ENCODE measurements at places on chromosomes 2 and 18. TPM values are rescaled to one million over a fixed set of nuclear protein-coding genes. Genes with fewer than 3 reads are reported as not detected.

The EFHD1 gene
- 4.0 TPM for total RNA-seq

DNA sequence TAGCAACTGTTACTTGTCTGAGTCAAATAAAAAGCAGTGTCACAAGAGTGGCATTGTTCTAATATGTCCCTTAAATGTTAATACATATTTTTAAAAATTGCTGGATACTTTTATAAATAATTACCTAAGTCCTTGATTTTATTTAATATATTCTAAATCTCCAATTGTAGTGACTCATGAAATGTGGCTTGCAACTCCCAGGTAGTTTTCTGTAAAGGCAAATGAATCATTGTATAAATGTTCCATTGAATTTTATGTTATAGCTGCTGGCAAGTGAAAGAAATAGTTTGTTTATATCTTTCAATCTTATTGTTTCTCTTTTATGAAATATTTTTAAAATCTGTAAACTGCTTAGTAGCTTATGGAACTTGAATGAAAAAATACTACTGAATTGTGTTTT lies 32.7 kb upstream of the C1GALT1C1L start:
- DNase-seq, result no peak
- H3K27ac ChIP-seq, result no peak overlapping the region
- no peak overlapping the region for H3K4me3 ChIP-seq
- peaks cover 25% of the 10 kb centered on the region for H3K4me1 ChIP-seq
- H3K27me3 ChIP-seq, result peaks cover 3% of the 10 kb centered on the region
- no peaks in the 10 kb centered on the region for H3K36me3 ChIP-seq

GRCh38 chr2:59458800-59459199 lies 1094.7 kb downstream of the BCL11A start:
- H3K27ac ChIP-seq, result no peak overlapping the region
- no peaks in the 10 kb centered on the region for H3K27me3 ChIP-seq
- H3K4me3 ChIP-seq, result no peak overlapping the region
- no peak for DNase-seq
- no peaks in the 10 kb centered on the region for H3K4me1 ChIP-seq

- H3K4me3 ChIP-seq, result no peak overlapping the region
- DNase-seq, result peak; percentile 75
- no peaks in the 10 kb centered on the region for H3K36me3 ChIP-seq
- H3K4me1 ChIP-seq, result peaks cover 33% of the 10 kb centered on the region
- H3K27ac ChIP-seq, result no peak overlapping the region
These were observed 36.0 kb upstream of the STAT1 start for GRCh38 chr2:191049728-191050639.

The SERPINB2 gene
- total RNA-seq, result 87.4 TPM

DNA sequence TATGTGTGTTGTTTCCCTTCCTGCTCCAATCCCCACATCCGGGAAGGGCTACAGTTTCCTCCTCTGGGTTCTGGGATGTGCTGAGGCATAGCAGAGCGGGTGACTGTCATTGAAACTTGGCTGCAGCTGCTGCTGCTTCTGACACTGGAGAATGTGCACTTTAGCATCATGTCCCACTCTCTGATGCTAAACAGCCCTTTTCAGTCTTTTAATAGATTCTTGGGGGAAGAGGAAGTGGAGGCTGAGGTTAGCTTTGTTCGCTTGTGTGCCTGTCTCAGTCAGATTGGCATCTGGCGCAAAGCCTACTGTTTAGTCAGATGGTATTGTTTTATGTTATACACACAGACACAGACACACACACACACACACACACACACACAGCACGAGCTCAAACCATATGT lies 136.5 kb upstream of the RND3 start:
- H3K27me3 ChIP-seq, result peaks cover 7% of the 10 kb centered on the region
- peak overlapping the region; percentile 57 for H3K27ac ChIP-seq
- no peak overlapping the region for H3K4me3 ChIP-seq
- no peak for DNase-seq

GRCh38 chr2:24520175-24520574 lies 29.1 kb downstream of the NCOA1 start:
- peaks cover 5% of the 10 kb centered on the region for H3K36me3 ChIP-seq
- H3K27me3 ChIP-seq, result no peaks in the 10 kb centered on the region
- no peak overlapping the region for H3K4me3 ChIP-seq
- no peak overlapping the region for H3K27ac ChIP-seq
- peaks cover 13% of the 10 kb centered on the region for H3K4me1 ChIP-seq
- no peak for DNase-seq

DNA sequence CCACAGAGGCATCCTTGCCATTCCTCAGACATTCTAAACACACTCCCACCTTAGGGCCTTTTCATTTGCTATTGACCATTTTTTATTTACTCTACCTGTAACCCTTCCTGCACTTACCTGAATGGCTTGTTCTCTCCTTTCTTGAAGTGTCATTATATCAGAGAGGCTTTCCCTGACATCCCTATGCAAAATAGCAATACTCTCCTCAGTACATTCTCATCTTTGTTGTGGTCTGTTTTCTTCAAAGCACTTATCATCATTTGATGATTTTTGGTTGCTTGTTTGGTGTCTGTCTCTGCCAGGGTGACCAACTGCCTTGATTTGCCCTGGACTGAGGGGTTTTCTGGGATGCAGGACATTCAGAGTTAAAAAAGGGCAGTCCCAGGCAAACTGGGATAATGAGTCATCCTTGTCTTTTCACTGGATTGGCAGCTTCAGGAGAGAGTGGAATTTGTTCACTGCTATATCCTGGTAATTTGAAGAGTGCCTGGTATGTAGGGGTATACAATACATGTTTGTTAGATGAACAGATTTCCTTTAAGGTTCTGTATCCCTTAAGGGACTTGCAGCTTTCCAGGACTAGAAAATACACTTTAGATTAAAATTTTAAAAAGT lies 102.4 kb downstream of the BABAM2 start:
- peak overlapping the region; percentile 27 for H3K4me3 ChIP-seq
- 0 out of 2 replicates have a peak overlapping the region, but pooled peaks have one; percentile 7 for H3K27ac ChIP-seq
- DNase-seq, result peak; percentile 38
- H3K4me1 ChIP-seq, result peaks cover 55% of the 10 kb centered on the region

The ANKRD29 gene
- not detected for total RNA-seq

- H3K4me3 ChIP-seq, result peak overlapping the region; percentile 57
- no peak for DNase-seq
- no peaks in the 10 kb centered on the region for H3K27me3 ChIP-seq
- peaks cover 29% of the 10 kb centered on the region for H3K4me1 ChIP-seq
These were observed 66.7 kb downstream of the PDE1A start for GRCh38 chr2:182359990-182360662.

The POTEJ gene
- total RNA-seq, result not detected

DNA sequence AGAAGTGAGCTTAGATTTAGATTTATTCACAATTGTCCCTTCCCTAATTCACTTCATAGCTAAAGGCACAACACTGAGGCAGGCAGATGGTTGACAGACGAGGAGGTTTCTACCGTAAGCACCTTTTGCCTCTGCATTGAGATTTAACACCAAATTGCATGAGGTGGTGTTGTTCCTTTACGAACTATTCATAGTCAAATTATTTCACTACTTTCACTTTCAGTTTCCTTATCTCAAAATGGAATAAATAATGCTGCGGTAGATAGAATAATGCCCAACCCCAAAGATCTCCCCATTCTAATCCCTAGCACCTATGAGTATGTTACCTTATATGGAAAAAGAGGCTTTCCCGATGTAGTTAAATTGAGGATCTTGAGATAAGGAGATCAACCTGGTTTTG lies 58.9 kb upstream of the LINC00305 start:
- DNase-seq, result no peak
- H3K27me3 ChIP-seq, result no peaks in the 10 kb centered on the region
- no peaks in the 10 kb centered on the region for H3K36me3 ChIP-seq
- H3K4me1 ChIP-seq, result peaks cover 11% of the 10 kb centered on the region
- no peak overlapping the region for H3K27ac ChIP-seq
- H3K4me3 ChIP-seq, result peak overlapping the region; percentile 48

- H3K27me3 ChIP-seq, result peaks cover 3% of the 10 kb centered on the region
- no peaks in the 10 kb centered on the region for H3K36me3 ChIP-seq
- no peak overlapping the region for H3K4me3 ChIP-seq
- H3K27ac ChIP-seq, result no peak overlapping the region
- H3K4me1 ChIP-seq, result no peaks in the 10 kb centered on the region
- no peak for DNase-seq
These were observed 21.5 kb downstream of the SLC9A4 start for GRCh38 chr2:102494570-102494969.

DNA sequence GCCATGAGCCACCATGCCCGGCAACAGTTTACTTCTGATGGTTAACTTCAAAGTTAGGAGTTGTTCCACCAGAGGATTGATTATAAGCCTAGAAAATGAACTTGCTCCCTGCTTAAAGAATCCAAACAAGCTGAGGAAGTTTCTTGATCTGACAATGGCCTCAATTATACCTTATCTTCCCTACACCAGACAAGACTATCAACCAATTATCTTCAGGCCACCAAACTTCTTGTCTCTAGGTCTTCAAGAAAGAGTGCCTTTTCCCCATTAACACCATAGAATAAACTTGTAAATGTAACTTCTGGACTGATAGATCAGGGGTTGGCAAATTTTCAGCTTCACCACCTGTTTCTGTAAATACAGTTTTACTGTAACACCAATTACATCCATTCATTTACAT lies 15.0 kb downstream of the ZC3H8 start:
- no peak overlapping the region for H3K27ac ChIP-seq
- DNase-seq, result no peak
- H3K36me3 ChIP-seq, result no peaks in the 10 kb centered on the region
- H3K27me3 ChIP-seq, result peaks cover 2% of the 10 kb centered on the region
- no peak overlapping the region for H3K4me3 ChIP-seq

DNA sequence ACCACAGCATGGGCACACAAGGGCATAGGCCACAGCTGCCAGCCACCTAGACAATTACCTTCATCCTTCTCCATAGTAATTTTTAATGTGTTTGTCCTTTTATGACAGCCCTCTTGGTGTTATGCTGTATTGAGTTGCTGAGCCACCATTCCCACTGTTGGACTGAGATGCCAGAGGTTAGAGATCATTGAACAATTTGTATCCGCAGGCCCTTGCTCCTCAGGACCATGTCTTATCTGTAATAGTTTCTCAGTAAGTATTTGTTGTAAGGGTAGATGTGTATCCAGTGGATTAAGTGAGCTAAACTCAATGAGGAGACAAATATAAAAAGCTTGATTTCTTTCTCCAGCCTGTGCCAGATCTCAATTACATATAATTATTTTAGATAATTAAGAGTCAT lies 832.8 kb upstream of the ID2 start:
- H3K4me1 ChIP-seq, result peaks cover 46% of the 10 kb centered on the region
- no peaks in the 10 kb centered on the region for H3K36me3 ChIP-seq
- no peak for DNase-seq
- no peak overlapping the region for H3K27ac ChIP-seq

- peaks cover 9% of the 10 kb centered on the region for H3K36me3 ChIP-seq
- no peak overlapping the region for H3K27ac ChIP-seq
- no peak for DNase-seq
- H3K4me3 ChIP-seq, result no peak overlapping the region
- H3K4me1 ChIP-seq, result peaks cover 49% of the 10 kb centered on the region
These were observed 1.2 kb downstream of the DAW1 start for GRCh38 chr2:227872676-227873075.

GRCh38 chr2:181972431-181973170 lies 13.1 kb upstream of the PPP1R1C start:
- DNase-seq, result no peak
- peaks cover 28% of the 10 kb centered on the region for H3K4me1 ChIP-seq
- H3K4me3 ChIP-seq, result peak overlapping the region; percentile 52
- peak overlapping the region; percentile 71 for H3K27ac ChIP-seq
- peaks cover 2% of the 10 kb centered on the region for H3K27me3 ChIP-seq

Data from HFFc6 (cell line).